ENCODE measurements at places on chromosomes 16 and 17. TPM values are rescaled to one million over a fixed set of nuclear protein-coding genes. Genes with fewer than 3 reads are reported as not detected.
A peak's percentile ranks its signal among the peaks of the same experiment; 100 is the strongest.

DNA sequence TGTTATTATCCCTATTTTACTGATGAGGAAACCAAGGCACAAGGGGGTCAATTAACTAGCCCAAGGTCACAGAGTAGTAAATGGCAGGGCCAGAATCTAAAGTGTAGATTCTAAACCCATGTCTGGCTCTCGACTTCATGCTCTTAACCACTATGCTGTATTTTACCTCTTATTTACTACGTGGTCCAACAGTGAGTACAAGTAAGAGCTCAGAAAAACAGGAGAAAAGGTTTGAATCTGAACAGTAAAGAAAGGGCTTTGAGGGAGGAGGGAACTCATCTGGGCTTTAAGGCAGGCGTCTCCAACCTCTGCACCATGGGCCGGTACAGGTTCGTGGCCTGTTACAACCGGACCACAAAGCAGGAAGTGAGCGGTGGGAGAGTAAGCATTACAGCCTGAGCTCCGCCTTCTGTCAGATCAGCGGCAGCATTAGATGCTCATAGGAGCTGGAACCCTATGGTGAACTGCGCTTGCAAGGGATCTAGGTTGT, 62.9 kb downstream of the SMURF2 start:
- DNase-seq: peak; percentile 54

DNA sequence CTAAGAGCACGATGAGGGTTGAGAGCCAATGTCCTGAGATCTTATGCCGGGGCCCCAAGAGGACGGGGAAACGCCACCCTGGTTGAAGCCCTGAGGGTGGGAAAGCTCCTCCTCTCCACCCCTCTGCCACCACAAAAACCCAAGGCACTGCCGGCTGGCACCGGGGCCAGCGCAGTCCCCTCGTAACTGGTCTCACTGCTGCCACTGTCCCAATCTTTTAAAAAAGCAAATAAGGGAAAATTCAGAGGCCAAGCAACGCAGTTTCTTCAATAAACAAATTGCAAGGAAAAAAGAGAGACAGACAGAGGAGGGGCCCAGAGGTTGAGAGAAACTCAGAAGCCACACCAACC, 6.7 kb downstream of the GRIN2C start:
- no peak for DNase-seq

DNA sequence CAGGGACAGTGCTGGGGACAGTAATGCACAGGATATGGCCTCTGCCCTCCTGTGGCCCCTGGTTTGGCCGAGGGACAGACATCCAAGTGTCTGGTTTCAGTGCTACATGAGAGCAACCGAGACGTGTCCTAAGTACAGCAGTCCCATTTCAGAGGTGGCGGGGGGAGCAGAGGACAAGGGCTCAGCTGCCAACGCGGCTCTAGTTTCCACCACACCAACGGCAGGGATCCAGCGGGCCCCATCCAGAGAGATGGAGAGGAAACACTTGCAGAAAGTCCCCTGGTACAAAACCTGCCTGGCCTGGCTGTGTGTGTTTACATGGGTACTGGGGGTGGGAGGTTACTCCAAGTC, 125.8 kb upstream of the SMURF2 start:
- no peak for DNase-seq

DNA sequence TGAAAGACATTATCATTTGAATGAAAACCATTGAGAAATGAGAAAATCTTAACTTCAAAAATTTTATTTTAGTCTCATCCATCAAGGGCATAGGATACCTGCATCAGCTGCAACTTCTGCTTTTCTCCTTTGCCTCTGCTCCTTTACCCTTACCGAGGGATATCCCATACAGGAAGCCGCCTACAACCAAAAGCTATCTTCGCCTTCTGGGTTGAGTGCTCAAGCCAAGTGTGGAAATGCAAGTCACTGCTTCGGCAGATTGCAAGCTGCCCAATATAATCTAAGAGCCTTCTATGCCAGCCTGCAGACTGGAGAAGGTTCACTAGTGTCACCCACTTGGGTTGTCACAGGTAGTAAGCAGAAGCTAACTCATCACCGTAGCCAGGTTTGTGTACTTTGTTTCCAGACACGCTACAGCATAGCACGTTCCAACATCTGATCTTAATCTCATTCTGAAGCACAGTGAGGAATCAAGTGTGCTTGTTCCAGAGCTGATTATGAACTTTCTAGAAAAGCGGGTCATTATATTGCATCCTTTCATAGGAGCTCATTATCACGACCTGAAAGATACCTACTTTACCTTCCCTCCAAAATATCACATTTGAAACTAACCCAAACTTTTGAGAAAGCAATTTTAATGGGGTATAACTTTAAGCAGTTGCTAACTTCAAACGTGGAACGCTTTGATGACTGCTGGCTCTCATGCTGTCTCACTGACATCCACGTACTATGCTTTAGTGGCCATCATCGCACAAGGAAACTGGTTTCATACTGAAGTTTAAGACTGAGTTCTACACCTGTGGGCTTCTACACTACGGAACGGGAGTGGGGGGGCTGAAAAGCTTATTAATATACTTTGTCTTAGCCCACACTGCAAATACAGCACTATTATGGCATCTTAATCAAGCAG, 8.0 kb upstream of the UNK start:
- DNase-seq: peak; percentile 61

GRCh38 chr16:83336603-83337002, 471.2 kb upstream of the HSBP1 start:
- DNase-seq: no peak

DNA sequence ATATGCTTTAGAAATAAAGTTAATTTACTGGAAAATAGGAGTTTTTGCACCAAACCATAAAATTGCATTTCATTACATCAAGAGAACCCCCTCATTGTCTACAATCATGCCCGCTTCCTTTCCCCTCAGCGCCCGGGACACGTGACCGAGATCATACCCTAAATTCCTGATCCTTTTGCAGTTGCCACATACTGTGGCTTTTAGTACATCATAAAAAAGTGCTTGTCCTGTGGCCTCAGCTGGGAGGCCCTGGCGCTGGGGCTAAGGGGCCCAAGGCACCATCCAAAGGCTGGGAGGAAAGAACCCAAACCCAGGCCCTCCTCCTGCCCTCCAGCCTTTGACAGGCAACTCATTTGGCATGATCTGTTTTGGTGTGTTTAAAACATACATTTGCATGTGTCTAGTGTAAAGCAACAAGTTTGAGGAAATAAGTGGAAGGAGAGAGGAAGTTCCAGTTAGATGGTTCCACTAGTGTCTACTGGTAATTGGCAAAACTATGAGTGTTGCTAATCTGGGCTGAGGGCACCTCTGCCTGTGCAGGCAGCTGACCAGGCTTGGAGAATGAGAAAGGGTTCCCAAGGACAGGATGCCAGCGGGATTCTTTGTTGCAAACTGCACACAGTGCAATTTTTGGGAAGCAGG, 6.0 kb downstream of the CDK5R1 start:
- no peak for DNase-seq

DNA sequence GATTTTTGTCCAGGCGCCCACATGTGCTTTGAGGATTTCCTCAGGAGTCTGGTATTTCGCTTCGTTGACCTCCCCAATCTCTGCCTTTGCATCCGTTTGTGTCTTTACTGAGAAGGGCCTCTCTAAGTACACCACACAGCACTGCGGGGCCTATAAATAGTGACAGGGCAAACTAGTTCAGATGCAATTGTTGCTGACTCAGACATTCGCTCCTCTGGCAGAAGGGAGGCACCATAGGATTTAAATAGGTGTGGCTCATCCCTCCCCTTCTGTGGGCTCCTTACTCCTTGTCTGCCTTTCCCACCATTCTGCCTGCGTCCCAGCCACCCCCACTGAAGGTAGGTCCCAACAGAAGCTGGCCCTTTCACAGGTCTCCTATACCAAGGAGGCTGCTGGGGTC, 192.3 kb downstream of the SHISA9 start:
- peak; percentile 69 for DNase-seq

DNA sequence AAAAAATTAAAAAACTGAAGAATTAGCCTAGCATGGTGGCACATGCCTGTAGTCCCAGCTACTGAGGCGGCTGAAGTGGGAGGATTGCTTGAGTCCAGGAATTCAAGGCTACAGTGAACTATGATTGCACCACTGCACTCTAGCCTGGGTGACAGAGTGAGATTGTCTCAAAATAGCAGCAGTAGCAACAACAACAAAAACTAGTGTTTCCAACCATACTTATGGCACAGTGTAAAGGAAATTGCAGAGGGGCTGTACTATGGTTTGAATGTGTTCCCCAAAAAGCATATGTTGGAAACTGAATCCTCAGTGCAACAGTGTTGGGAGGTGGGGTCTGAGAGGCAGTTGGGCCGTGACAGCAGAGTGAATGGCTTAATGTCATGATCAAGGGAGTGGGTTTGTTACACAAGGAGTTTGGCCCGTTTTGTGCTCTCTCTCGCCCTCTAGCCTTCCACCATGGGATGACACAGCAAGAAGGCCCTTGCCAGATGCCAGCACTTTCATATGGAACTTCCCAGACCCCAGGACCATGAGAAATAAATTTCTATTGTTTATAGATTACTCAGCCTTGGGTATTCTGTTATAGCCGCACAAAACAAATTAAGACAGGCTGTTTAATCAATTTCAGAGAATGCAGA, 70.0 kb downstream of the PGS1 start:
- DNase-seq: no peak

GRCh38 chr17:7311110-7311705, 3.8 kb downstream of the EIF5A start:
- no peak for DNase-seq

- DNase-seq: peak; percentile 98
These were observed 12.3 kb downstream of the SCN4A start for GRCh38 chr17:63960430-63960829.

GRCh38 chr17:44473367-44473766, 29.8 kb downstream of the GPATCH8 start:
- no peak for DNase-seq

GRCh38 chr17:44221084-44221861, 1.8 kb upstream of the UBTF start:
- peak; percentile 96 for DNase-seq

DNA sequence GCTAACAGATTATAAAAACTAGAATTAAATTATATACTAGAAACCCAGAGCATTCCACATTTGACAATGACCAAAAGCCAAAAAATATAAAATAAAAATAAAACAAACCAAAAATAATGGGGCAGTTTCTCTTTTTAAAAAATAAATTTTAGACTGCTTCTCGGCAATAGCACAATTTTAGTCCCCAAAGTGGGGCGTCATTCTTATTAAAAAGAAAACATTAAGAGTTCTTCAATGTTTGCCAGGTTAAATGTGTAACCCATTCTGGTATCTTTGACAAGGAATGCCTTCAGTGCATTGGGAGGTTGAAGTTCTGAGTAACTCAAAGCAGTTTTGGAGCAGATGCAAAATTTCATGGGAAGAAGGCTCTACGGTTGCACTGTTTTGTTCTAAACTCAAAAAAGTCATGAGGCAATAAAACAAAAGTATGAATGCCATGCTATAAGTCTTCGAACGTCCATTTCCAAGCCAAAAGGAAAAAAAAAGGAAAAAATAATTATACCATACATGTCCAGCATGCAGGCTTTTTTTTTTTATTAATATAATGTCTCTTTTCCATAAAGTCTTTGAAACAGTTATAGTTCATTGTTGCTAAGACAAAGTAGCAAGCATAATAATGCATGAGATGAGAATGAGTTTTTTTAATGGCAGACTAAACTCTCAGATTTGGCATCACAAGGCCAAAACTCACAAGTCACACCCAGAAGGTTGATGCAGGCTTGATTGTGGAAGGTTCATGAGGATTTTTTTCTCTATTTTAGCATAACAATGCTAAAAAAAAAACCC, 3.1 kb downstream of the MAF start:
- DNase-seq: no peak

DNA sequence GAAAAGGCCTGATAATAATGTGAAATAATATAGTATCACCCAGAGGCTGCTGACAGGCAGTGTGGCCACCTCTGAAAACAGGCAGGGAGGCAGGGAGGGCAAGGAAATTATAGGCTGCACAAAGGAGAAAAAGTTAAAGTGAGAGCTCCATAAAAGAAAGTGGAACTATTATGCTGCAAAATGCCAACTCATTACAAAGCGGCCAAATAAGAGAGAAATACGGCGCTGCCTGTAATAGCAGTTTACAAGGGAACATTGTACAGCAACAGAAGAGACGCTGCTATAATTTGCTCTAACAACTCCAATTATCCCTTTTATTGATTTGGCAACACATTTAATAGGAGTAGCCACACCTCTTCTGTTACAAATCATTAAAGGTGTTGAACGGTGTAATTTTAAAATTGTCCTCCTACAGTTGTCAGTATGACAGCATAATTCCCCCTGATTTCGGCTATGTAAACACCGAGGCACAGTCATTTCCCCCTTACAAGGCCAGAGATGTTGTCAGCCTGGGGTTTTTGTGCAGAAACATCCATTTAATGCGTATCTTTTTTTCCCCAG, 120.3 kb downstream of the MRM1 start:
- no peak for DNase-seq

GRCh38 chr16:8247993-8248392, 342.3 kb downstream of the TMEM114 start:
- no peak for DNase-seq

GRCh38 chr17:7323731-7324437, 5.3 kb downstream of the NEURL4 start:
- peak; percentile 97 for DNase-seq

DNA sequence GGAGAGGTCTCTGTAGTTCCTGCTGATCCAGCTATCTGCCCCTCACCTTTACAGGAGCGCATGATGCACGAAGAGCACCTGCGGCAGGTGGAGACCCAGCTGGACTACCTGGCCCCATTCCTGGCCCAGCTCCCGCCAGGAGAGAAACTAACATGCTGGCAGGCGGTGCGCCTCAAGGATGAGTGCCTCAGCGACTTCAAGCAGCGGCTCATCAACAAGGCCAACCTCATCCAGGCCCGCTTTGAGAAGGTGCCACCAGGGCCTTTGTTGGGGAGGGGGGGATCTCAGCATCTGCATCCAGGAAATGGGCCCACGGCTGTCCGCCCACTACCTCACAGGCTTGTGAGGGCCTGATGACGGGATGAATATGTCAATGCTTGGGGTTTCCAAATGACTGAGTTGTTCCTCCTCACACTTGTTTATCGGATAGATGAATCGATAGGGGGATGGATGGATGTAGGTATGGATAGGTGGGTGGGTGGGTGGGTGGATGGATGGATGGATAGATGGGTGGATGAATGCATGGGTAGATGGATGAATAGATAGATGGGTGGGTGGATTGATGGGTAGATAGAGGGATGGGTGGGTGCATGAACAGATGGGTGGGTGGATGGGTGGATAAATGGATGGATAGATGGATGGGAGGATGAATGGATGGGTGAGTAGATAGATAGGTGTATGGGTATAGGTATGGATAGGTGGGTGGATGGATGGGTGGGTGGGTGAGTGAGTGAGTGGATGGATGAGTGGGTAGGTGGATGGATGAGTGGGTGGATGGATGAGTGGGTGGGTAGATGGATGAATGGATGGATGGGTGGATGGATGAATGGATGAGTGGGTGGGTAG, 7.0 kb upstream of the KATNB1 start:
- no peak for DNase-seq

Gene SLFN14
- total RNA-seq: not detected

Gene MMP2
- 74.4 TPM for total RNA-seq

Gene SLC5A2
- total RNA-seq: 0.20 TPM

Gene KCNH4
- total RNA-seq: not detected

Gene LGALS9C
- not detected for total RNA-seq
